Stimulated activated CD8-positive, alpha-beta memory T cell treated with anti-CD3 and anti-CD28 coated beads, Interleukin-7, amount 100 ng/mL, for 1 hour (primary cell): ENCODE measurements at places on chromosomes 7 and 10.

DNA sequence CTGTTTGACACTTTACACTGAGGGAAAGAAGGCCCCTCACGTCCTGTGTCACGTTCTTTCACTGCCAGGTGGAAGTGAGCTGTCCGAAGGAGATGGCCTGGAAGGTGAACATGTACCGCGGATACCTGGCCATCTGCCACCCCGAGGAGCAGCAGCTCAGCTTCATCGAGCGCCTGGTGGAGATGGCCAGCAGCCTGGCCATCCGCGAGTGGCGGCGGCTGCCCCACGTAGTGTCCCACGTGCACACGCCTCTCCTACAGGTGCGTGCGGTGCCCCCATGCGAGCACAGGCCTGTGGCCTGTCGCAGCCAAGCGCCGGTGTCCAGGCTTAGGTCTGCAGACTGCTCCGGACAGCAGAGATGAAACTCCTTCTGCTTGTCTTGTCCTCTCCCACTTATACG lies 103.4 kb downstream of the TRRAP start:
- DNase-seq = no peak

- no peak for DNase-seq
These were observed 562.7 kb downstream of the GALNT17 start for GRCh38 chr7:71694665-71695064.

- no peak for DNase-seq
These were observed 9.9 kb downstream of the CCDC126 start for GRCh38 chr7:23607130-23607529.

DNA sequence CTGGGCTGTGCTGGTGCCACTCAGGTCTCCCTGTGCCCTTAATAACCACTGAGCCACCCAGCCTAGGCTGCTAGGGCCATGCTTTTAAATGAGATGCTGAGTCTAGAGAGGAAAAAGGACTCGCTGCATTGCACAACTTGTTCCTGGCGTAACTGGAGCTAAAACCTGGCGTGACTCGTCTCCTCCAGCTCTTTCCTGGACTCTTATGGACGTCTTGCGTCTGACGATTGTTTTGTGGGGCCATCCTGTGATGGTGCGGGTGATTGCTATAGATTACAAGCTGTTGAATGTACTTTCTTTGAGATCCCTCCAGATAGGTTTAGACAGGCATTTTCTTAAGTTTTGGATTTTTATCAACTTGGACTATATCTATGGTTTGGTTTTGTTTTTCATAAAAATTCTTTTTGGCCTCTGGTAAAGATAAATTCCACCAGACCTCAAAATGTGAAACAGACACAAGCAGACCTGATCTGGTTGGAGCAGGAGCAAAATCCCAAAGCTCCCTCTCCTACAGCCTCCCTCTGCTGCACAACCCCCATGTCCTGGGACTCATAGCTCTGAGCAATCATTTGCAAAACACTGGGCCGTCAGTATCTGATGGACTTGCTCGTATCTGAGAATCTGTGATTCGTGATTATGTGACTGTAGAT lies 230.3 kb downstream of the ARHGAP12 start:
- DNase-seq = no peak

DNA sequence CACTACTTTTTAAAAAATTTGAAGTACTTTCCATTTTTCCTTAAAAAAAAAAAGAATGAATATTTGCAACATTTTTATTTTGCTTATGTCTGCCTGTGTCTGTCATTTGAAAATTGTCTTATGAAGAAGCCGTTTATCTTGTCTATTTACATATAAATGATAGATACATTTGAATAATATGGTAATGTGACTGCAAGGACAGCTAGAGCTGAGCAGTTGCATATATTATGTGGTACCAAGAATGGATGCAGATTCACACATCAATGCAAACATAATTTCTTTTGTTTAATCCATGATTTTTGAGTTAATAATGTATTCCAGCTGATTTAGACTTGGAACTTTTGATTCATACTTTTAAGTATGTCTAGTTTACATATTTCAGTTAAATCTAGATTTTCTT lies 268.0 kb downstream of the CDK14 start:
- no peak for DNase-seq

GRCh38 chr10:31693491-31693890 lies 235.1 kb downstream of the ARHGAP12 start:
- no peak for DNase-seq

GRCh38 chr7:47225387-47226131 lies 356.4 kb downstream of the TNS3 start:
- no peak for DNase-seq

- DNase-seq = no peak
These were observed 101.5 kb downstream of the STK31 start for GRCh38 chr7:23811540-23811939.

DNA sequence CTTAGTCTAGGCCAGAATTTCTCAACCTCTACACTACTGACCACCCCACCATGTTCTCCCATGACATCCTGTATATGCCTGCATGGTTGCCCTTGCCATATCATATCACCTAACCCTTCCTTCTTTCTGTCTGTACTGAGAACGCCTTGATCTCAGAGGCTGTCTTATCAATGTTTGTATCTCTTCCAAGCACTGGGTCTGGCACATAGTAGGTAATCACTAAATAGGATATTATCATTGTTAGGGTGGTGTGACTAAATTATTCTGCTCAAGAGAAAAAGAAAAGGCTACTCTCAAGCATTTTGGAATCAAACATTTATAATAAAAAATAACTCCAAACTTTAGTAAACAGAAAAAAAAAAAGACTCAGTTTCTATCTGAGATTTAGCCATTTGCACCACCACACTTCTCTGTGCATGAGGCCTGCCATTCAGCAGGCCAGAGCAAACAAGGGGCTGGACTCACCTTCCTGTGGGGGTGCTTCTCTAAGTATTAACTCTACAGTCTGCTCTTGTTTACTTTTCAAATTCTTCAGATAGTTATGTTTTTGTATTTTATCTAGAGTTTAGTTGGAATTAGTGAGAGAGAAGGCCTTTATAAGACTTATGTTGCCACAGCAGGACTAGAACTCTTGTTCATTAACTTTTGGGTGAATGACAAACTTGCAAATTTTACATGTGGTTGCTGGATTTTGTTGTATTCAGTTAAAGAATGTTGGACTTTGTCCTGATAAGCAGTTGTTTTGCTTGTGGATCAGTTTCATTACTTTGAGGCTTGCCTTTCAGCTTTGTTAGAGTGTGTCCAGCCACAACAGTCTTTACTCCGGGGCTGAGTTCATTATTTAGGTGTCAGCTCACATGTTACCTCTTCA lies 5.4 kb downstream of the AGBL3 start:
- no peak for DNase-seq

DNA sequence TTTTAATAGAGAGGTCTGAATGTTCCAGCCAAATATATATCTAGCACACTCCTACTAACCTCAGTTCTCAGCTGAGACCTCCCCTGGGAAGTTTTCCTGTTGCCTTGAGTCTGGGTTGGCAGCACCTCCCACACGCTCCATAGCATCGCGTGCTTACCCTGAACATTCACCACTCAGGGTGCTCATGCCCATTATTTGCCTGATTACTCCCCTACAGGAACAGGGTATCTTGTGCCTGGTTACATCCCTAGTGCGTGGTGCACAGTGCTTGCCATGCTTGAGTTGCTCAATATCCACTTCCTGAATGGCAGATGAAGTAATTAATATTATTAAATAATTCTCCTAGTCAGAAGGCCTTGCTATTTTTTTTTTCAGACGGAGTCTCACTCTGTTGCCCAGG lies 269.9 kb upstream of the IMMP2L start:
- DNase-seq = no peak

GRCh38 chr10:24483701-24484100 lies 240.0 kb downstream of the ARHGAP21 start:
- no peak for DNase-seq

DNA sequence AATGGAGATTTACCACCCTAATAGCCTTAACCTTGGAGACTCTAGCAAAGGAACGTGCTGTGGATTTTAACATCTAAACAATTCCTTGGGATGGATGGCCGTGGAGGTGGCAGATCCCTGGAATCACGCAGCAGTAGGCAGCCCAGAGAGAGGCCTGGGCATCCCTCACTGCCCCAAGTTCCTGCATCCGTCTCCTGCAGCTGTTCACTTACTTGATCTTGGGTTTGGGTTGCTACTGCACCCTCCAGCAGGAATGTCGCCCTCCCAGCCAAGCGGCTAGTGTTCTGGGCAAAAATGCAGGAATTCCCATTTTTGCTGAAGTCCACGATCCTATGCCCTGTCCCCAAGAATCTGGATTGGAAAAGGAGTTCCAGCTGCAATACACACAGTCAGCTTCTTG lies 166.7 kb upstream of the SH2B2 start:
- DNase-seq = no peak

DNA sequence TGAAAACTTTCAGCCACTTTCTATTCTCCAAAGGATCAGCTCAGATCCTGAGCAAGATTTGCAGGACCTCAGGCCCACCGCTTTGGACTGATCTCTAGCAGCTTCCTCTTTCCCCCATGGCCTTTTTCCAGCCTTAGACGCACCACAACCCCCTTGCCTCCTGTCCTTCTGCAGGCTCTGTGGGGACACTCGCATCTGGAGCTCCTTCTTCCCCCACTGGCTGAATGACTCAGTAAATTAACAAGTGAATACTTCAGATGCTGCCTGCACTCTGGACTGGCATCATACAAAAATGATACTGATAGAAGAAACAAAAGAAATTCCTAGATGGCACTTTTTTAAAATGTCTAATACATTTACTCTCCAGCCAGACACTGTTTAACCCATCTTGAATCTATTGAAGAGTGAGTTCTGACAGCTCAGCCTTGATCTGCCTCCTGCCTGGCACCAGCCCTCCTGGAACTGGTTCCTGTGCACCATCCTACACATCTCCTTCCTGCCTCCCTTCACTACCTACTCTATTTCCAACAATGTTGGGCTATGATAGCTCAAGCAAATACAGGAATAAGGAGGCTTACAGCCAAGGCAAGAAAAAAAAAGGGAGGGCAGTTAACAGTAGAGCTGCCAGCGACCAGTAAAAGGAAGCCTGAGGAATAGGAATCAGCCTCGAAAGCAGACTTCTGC lies 3.3 kb downstream of the FRMPD2 start:
- no peak for DNase-seq

DNA sequence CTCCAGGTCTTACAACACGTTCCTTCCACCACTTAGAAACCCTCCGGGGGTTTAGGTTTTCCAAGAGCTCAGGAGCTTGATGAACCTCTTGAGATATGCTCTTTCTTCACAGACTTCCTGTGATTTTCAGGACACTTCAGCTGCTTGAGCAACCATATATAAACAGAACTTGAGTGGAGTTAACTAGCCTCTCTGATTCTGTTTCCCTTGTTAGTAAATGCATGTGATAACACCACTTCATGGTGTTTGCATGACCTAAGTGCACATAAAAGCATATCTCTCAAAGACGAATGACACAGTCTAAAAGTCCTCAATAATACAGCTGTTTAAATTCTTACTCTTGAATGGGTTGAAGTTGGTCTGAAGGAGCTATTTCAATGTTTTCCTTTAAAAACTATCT lies 9.9 kb downstream of the PRR15 start:
- DNase-seq = no peak

- DNase-seq = no peak
These were observed 87.5 kb downstream of the PLXNA4 start for GRCh38 chr7:132488634-132489302.

DNA sequence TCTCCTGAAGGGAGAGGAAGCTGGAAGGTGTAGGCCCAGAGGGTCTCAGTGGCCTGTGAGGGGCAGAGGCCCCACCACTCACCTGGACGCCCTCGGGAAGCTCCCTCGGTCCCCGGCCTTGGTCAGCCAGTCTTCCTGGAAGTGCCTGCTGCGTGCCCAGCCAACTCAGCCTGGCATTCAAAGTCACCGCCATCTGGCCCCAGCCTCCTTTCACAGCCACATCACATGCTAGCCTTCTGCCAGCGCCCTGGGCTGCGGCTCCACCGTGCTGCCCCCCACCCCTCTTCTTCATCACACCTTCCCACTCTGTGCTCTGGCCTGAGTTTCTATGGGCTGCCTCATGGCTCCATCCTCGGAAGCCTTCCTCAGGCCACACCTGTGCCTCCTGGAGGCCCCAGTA lies 98.0 kb downstream of the ZMIZ1 start:
- DNase-seq = no peak

DNA sequence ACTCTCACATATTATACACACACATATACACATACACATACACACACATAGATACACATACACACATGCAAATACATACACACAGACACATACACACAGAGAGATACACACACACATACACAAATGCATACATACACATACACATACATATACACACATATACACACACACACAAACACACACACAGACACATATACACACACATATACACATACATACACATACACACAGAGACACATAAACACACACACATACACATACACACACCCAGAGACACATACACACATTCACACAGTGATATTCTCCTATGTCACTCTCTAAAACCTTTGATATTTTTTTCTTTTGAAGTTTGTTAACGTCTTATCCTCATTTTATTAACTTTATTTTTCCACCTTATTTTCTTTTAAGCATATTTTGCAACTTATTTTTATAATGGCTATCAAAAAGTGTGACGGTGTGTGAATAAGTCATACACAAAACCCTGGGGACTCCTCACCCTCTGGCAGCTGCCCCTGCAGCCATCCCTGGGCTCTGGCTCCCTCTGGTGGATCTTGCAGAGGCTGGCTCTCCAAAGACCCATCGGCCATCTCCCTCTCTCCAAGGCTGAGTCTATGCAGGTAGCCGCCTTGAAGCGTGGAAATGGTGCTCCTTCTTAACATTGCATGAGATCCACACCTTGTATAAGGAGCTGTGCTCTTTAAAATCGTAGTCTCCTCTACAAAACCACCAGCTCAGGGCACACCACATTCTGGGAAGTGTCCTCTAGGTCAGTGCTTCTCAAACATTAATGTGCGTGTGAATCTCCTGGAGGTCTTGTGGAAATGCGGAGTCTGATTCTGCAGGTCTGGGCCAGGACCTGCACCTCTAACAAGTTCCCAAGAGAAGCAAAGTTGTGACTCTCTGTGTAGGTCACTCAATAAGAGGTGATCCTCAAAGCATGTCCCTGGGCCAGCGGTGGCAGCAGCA lies 4.1 kb upstream of the C10orf120 start:
- no peak for DNase-seq

DNA sequence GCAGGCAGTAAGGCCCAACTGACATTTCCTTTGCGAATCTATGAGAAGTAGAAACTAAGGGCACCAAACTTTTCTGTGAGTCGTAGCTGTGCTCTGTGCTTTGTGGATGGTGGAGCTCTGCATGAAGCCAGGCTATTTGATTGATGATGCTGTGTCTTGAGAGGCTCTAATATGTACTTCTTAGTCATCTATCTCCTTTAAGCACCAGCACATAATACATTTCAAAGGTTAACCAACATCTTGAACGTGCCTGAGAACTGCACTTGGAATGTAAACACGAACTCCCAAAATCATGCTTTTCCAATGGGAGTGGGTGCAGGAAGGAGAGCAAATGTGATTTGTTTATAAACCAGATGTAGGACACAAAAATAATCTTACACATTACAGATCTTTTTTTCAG lies 411.6 kb downstream of the PARD3 start:
- no peak for DNase-seq

GRCh38 chr10:5927306-5927705 lies 37.3 kb downstream of the FBH1 start:
- DNase-seq = no peak
